ENCODE measurements at places on chromosomes 5 and 9.

DNA sequence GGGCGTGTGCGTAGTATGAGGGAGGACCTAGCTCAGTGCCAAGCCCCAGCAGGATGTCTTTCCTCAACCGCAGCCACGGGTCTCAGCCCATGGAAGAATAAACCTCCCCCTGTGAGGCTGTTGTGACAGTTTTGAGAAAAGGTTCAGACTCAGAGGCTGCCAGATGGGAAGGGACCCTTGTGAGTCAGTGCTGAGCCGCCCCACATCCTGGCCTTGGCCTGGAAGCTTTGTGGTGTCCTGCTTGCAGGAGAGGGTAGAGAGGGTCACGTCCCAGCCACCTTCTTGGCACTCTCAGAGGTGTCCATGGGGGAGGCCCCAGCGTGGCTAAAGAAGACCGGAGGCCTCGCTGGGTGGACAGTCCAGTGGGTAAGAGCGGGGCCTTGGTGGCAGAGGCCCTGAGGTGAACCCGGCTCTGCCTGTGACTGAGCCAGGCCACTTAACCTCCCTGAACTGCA, 2.8 kb downstream of the GRHPR start:
- no peak for ATAC-seq

DNA sequence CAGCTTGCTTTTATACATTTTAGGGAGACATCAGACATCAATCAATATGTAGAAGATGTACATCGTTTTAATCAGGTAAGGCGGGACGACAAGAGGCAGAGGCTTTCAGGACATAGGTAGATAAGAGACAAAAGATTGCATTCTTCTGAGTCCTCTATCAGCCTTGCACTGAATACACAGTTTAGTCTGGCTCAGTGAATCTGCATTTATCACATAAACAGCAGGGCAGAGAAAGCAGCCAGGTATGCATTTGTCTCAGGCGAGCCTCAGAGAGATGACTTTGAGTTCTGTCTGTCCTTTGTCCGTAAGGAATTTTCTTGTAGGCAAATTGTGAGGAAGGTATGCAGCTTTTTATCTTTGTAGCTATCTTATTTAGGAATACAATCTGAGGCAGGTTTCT, 202.8 kb upstream of the TAS2R1 start:
- no peak for ATAC-seq

- ATAC-seq = no peak
Measured at GRCh38 chr9:120655005-120655622, 59.2 kb downstream of the MEGF9 start.

- no peak for ATAC-seq
Measured at GRCh38 chr9:91948101-91948596, 1.9 kb downstream of the ROR2 start.

- no peak for ATAC-seq
Measured at GRCh38 chr5:120150770-120151169, 313.3 kb upstream of the PRR16 start.

DNA sequence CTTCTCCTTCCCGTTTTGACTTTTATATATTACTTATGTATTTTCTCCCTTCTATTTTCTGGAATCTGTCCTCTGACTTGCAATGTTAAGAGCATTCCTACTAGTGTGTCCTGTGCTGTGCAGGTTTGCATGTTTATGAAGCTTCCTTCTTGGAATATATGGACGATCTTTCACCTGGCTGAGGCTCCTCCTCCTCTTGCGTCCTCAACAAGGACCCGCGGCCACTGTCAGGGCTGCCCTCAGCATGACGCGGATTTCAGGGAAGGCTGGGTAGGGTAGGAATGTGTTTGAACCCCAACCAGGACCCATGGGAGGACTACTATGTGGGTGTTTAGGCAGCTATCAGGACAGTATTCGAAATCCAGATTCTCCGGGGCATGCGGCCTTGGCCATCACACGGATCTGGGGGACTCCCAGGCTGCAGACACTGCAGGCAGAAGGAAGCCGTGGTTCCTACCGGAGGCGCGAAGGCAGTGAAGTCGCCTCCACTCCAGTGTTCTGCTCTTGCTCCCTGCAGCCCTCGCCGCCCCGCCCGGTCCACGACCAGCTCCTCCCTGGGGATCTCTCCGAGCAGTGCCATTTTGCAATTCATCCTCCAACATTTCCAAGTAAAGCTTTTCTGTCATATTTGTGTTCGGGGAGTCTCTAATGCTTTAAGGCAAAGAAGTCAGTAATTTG, 37.0 kb upstream of the OSMR start:
- no peak for ATAC-seq

DNA sequence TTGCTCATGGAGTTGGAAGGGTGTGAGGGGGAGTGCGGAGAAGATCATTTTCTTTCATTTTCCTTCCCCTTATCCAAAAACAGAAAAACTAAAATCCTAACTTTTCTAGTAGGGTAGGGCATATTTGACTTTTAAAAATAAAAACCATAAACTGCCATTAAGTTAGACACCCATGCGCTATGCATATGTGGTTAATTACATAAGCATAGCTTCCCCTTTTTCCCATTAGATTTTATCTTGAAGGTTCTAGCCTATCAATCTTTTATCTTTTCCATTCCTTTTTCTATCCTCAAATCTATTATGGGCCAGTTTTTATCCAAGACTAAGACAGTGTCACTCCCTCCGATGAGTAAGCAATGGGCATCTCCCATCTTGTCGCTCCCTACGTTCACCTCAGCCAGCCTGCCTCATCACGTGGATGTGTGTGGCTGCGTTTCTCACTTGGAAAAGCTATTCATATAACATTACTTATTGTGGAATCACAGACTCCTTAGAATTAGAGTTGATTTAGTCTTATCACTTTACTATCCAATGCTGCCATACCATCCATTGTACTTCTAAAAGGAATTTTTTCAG, 49.2 kb downstream of the PCSK5 start:
- no peak for ATAC-seq

DNA sequence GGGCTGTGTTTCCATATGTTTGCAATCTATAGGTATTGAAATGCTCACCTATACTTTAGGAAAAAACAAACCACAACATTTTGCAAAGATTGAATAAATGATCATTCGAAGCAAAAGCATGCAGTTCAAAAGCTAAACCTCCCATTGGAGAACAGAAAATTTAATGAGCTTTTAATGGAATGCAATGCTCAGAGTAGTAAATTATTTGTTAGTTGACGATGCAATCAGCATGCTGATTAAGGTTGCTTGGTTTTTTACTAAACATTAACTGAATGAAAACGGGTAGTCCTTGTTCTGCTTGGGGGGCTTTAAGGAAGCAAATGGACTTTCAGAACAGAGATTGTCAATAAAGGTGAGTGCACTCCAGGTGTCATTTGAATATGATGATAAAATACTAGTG, 123.3 kb upstream of the TMEM161B start:
- no peak for ATAC-seq

- ATAC-seq = no peak
Measured at GRCh38 chr5:111691914-111692313, 65.1 kb downstream of the NREP start.

DNA sequence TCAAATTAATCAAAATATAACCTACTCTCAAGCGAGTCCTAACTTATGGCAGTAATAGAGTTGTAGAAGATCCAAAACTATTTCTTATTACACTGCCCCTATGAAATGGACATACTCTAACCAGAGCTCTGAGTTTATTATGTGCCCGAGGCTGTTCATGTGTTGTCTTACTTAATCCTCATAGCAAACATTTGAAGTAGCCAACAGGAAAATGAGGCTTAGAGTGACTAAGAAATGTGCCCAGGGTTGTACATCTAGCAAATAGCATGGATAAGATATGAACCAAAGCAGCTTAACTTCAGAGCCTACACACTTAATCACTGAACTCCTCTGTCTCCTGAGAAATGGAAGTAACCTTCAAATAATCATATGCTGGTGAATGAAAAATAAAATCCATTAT, 1551.7 kb downstream of the MAT2B start:
- no peak for ATAC-seq

- ATAC-seq = no peak
Measured at GRCh38 chr9:128986671-128987070, 39.2 kb downstream of the NUP188 start.

DNA sequence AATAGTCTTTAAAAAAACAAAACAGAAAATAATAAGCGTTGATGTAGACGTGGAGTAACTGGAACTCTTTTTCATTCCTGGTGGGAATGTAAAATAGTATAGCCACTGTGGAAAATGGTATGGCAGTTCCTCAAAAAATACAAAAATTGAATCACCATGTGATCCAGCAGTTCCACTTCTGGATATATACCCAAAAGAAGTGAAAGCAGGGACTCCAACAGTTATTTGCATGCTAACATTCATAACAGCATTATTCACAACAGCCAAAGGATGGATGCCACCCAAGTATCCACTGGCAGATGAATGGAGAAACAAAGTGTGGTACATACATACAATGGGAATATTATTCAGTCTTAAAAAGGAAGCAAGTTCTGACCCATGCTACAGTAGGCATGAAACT, 4.2 kb upstream of the PHF2 start:
- no peak for ATAC-seq

- ATAC-seq = no peak
Measured at GRCh38 chr9:109510506-109510905, 12.4 kb upstream of the PTPN3 start.

- ATAC-seq = no peak
Measured at GRCh38 chr9:130286781-130287428, 21.3 kb downstream of the HMCN2 start.

- peak; percentile 75 for ATAC-seq
Measured at GRCh38 chr9:134475011-134475790, 148.9 kb downstream of the RXRA start.

DNA sequence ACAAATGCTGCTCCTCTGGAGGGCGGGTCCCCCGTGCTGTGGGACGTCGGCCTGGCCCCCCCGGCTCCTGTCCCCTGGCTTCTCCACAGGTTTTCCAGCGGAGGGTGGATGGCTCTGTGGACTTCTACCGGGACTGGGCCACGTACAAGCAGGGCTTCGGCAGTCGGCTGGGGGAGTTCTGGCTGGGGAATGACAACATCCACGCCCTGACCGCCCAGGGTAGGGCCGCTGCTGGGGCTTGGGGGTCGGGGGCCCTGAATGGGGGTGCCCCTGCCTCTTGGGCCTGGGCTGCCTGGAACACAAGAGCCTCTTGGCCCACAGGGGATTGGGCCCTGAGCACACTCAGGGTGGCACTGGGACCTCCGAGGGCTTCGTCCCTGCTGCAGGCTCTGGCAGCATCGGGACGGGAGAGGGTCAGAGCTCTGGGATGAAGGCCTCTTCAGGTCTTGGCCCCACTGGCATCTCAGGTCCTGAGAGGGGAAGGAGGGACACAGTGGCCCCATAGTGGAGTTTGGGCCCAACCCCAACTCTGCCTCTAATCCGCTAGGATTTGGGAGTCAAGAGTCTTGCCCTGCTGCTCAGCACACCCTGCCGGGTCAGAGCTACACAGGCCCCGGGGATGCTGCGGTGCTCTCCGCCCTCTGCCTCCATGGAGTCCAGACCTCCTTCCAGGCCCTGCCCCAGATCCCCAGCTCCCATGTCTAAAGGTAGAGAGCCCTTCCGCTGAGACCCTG, 5.2 kb downstream of the FCN2 start:
- ATAC-seq = no peak

DNA sequence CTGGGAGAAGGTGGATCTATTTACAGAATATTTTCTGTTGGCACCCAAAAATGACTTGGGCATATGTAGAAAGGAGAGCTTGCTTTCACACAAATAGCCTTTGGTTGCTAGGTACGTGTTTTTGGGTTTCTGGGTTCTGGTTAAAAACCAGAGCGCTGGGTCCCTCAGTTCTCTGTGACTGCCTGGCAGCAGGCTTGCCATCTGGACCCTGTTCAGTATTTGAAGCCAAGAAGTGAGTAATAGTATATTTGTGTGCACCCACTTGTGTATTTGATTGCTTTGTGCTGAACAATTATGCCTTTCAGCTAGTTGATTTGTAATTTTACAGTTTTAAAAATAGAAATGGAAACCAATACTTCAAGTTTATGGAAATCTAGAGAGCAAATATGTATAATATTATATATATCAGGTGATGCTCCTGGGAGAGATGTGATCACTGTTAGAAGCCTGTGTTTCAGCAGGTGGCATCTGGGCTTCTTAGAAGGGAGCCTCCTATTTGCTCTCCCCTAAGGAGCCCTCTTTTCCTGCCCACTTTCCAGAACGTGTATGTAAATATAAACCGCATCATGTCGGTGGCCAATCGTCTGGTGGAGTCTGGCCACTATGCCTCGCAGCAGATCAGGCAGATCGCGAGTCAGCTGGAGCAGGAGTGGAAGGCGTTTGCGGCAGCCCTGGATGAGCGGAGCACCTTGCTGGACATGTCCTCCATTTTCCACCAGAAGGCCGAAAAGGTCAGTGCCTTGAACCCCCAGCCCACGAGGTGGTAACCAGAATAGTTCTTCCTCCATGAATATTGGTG, 153.6 kb downstream of the TRIO start:
- no peak for ATAC-seq

- no peak for ATAC-seq
Measured at GRCh38 chr5:177449140-177450061, 2.8 kb downstream of the PRR7 start.

DNA sequence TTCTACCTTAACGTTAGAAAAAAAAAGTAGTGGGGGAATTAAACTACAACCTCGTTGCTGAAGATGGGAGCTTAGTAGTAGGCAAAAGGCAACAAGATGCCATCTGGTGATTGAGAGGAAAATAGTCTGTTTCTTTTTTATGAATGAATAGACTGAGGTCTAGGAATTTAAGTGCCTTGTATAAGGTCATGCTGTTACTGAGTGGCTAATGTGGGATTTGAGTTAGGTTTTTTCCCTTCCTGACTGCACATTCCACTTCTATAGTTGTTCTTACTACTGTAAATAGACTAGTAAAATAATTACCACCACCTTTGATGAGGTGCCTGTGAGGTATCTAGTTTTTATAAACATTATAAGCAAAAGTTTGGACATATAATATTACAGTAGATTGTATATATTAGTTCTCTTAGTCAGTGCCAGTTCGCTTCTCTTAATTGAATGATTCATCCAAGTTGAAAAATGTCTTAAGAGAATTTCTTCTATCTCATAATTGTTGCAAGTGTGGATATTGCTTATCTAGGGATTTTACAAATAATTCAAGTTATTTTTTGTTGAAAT, 19.1 kb downstream of the FSD1L start:
- ATAC-seq = no peak

DNA sequence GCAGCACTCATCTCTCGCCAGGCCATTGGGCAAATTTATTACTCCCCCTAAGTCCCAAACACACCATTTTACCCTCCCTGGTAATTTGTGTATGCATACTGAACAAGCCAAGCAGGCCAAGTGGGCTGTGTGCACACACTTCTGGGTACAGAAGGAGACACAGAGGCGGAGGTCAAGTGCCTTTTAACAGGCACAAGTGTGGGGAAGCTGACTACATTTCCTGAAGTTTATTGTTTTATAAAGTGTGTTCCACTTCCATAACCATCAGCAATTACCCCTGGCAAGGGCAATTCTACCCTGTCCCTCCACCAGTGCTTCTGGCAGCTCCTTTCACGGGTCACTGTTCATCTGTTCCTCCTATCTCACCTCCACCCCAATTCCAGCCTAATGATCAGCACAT, 93.9 kb downstream of the SETX start:
- no peak for ATAC-seq

- ATAC-seq = no peak
Measured at GRCh38 chr5:5487585-5488360, 65.3 kb downstream of the ICE1 start.

Data from stimulated activated memory B cell treated with anti-CD40 and anti-IgM and Interleukin-4, amounts not matched to agents 10 μg/mL and 1 μg/mL and 100 μg/mL, for 72 hours (primary cell).